MG63 (cell line): ENCODE measurements at places on chromosomes 3 and 15. TPM values are rescaled to one million over a fixed set of nuclear protein-coding genes. Genes with fewer than 3 reads are reported as not detected.

The MYZAP gene
- total RNA-seq = 0.69 TPM in 1 of 2 replicates, not detected in the other

DNA sequence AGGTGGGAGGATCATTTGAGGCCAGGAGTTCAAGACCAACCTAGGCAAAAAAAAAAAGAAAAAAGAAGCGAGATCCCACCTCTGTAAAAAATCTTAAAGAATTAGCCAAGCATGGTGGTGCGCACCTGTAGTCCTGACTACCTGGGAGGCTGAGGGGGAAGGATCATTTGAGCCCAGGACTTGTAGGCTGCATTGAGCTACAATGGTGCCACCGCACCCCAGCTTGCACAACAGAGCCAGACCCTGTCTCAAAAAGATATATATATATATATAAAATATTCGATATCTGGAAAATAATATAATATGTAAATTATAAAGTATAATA lies 1.1 kb upstream of the IMP3 start:
- no peak for DNase-seq

The TRIM71 gene
- total RNA-seq = not detected in 2 replicates

DNA sequence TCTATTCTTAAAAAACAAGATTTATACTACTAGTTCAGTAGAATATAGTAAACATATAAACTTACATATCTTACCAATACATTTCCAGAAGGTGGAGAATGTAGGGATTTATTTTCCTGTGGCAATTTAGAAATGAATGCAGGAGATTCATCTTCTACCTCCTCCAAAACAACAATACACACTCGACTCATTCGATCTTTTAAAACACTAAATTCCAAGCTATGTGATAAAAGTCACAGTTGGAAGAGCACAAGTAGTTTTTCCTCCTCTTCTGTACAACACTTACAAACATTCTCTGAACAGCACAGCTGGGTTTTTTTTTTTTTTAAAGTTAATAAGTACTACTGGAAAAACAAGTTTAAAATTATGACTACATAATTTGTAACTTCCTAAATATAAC lies 1.4 kb downstream of the ANKRD28 start:
- DNase-seq = no peak

DNA sequence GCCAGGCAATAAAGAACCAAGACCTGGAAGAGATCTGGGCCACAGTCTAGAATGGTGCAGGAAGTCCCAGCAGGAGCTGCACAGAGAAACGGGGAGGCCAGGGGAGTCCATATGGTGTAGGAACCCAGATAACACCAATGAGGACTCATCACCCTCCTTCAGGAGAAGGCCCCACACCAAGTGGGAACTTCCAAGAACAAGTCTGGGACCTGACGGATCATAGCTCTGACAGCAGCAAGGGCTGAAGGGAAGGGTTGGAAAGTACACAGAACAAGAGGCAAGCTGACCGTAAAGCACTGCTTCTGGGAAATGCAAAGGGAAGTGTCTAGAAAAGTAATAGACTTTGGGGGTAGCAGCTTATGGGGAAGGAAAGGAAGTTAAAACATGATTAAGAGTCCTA lies 34.5 kb downstream of the ANO10 start:
- DNase-seq = no peak

DNA sequence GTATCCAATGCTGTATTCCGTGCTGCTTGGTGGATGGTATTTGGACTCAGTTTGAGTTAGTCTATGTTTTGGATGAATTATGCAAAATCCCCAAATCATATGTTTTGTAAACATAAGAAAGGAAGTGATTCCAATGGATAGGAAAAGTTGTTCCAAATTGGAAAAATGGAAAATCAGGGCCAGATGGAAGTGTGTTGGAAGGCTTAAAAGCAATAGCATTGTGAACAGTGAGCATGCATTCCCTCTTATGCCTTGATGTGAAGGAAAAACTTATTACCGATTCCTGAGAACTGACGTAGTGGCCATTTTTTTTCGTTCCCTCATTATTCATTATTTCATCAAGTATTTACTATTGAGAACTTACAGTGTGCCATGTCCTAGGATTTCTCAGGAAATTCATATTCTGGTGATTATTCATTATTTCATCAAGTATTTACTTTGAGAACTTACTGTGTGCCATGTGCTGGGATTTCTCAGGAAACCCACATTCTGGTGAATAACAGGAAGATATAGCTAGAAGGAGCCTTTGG lies 144.1 kb upstream of the TPRG1 start:
- no peak for DNase-seq

The SEC61A1 gene
- total RNA-seq = 287 and 366 TPM in 2 replicates

DNA sequence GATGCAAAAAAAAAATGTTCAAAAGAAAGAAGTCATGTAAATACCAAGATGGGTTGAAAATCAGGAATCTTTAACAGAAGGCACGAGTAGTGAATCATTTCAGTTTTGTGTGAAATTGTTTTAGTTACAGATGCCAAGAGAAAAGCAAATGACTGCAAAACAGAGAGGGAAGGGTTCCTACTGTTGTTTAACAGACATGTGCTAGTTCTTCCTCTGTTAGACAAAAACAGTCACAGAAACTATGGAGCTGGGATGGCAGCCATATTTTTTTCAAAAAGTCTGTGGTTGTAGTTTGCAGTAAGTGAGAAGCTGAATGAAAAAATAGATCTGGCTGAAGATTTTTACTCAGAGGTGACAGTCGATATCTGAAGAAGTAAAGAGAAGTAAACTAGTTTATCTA lies 511.9 kb downstream of the ZIC1 start:
- DNase-seq = peak; percentile 51

The C3orf85 gene
- total RNA-seq = not detected in 2 replicates

DNA sequence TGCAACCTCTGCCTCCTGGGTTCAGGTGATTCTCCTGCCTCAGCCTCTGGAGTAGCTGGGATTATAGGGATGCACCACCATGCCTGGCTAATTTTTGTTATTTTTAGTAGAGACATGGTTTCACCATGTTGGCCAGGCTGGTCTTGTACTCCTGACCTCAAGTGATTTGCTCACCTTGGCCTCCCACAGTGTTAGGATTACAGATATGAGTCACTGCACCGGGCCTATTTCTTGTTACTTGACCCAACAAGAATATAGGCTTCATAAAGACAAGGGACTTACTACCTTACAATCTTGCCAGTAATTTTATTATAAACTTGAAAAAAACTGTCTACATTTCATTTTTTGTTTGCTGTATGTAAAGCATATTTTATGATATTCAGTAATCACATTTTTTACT lies 21.4 kb upstream of the ZBTB47 start:
- no peak for DNase-seq

DNA sequence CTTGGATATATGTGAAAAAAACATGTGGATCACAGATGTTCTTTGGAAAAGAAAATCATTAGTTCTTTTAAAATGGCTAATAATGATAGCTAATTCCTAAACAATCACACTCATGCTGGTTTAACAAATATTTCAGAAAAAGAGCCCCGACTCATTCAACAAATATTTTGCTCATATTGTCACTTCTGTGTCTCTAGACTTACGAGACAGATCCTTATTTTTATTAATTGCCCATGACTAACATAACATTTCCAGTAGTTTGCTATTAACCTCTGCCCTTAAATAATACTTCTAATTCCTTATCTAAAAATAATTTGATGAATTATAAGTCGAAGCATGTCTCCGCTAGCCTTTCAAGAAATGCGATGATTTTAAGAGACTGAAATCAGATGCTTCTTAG lies 70.4 kb downstream of the SATB1 start:
- DNase-seq = no peak

DNA sequence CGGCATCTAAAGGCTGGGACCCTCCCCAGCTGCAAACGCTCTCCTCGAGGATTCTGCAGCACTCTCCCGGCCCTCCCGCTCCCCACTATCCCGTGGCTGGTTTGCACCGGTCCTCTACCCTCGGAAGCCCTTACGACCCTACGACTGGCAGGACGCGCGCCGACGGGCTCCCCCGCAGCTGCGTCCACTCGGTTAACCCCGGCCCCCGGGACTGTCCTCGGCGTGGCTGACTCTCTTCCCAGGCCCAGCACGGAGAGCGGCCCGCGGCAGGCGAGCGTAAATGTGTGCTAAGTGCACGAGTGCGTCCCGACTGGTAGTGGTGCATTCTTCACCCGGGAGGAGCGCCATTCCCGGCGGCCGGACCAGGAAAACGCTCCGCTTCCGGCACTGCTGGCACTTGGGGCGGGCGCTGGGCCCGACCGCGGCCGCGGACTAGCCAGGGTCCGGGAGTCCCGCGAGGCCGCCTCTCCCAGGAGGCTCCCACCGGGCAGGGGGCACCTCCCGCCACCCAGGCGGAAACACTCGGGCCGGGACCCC lies 508 bp downstream of the GORASP1 start:
- peak; percentile 51 for DNase-seq

- DNase-seq = peak; percentile 81
Measured at GRCh38 chr15:47870956-47871625, 153.8 kb downstream of the SEMA6D start.

The WNT7A gene
- not detected in 2 replicates for total RNA-seq

The COLQ gene
- total RNA-seq = not detected in 2 replicates

DNA sequence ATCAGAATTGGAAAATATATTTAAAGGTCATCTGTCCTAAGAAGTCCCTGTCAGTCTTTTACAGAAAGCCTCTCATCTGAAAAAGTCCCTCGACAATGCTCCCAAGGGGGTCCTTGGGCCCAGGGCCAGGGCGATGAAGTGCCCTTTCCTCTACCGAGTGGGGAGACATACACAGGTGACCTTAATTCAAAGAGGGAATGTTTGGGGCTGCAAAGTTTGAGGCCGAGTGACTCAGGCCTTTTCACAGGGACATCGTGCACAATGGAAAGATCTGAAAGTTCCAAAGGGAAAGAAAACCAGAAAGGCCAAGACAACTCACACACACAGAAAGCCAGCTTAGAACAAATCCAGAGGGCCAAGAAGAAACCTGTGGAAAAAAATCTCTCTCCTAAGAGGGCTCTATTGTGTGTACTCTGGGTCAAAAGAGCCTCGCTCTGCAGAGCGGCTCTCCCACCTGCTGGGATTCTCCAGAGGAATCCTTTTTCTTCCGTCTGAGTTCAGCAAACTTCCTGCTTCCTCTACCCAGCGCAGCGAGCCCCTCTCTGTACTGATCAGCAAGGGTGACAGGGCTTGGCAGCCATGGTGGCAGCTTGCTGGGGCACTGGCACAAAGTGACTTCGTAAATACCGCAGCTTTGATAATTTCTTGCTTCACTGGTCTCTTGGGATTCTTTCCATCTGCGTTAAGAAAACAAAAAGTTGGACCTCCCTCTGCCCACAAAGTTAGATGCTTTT lies 259.1 kb downstream of the OPA1 start:
- peak; percentile 80 for DNase-seq
